Myometrial cell (primary cell): ENCODE measurements at places on chromosomes 7 and 10. TPM values are rescaled to one million over a fixed set of nuclear protein-coding genes. Genes with fewer than 3 reads are reported as not detected.

PWWP2B gene
- total RNA-seq, result 4.4 and 6.9 TPM in 2 replicates

RHOBTB1 gene
- 7.5 and 10.3 TPM in 2 replicates for total RNA-seq

ARHGEF35 gene
- total RNA-seq, result under 0.01 and 2.5 TPM in 2 replicates

RAPGEF5 gene
- total RNA-seq, result 0.29 TPM in 1 of 2 replicates, not detected in the other

FAM180A gene
- total RNA-seq, result 1.7 and 5.1 TPM in 2 replicates

INMT gene
- total RNA-seq, result 4.9 and 6.6 TPM in 2 replicates

ASNS gene
- 114 and 122 TPM in 2 replicates for total RNA-seq

PIK3AP1 gene
- total RNA-seq, result 0.29 TPM in 1 of 2 replicates, not detected in the other

RBP3 gene
- total RNA-seq, result under 0.01 TPM in 1 of 2 replicates, not detected in the other

PILRA gene
- not detected in 2 replicates for total RNA-seq

CHAT gene
- total RNA-seq, result not detected in 2 replicates

RAMP3 gene
- total RNA-seq, result not detected in 2 replicates

PRTFDC1 gene
- total RNA-seq, result 15.3 and 22.9 TPM in 2 replicates

PLAC9 gene
- total RNA-seq, result not detected in 2 replicates

TCERG1L gene
- not detected in 2 replicates for total RNA-seq

TLL2 gene
- not detected in 2 replicates for total RNA-seq

DRGX gene
- not detected in 2 replicates for total RNA-seq

WEE2 gene
- total RNA-seq, result not detected in 2 replicates

BTBD16 gene
- not detected in 2 replicates for total RNA-seq

MINDY4 gene
- total RNA-seq, result 8.5 and 11.2 TPM in 2 replicates

ZNF239 gene
- total RNA-seq, result 2.0 and 5.1 TPM in 2 replicates

CNPY1 gene
- not detected in 2 replicates for total RNA-seq

ZPBP gene
- not detected in 2 replicates for total RNA-seq

FGFR2 gene
- not detected in 2 replicates for total RNA-seq

GPR22 gene
- 0.71 TPM in 1 of 2 replicates, not detected in the other for total RNA-seq

MACC1 gene
- under 0.01 TPM in 1 of 2 replicates, not detected in the other for total RNA-seq
